ENCODE measurements at places on chromosomes 16 and 17. TPM values are rescaled to one million over a fixed set of nuclear protein-coding genes. Genes with fewer than 3 reads are reported as not detected.

CES1 gene
- total RNA-seq = 0.87 TPM

GAST gene
- total RNA-seq = not detected

FOXJ1 gene
- 0.07 TPM for total RNA-seq

TMC7 gene
- total RNA-seq = 1.5 TPM

FOXC2 gene
- total RNA-seq = 0.11 TPM

KRTAP16-1 gene
- total RNA-seq = not detected

HAS3 gene
- total RNA-seq = 0.38 TPM

TMEM238L gene
- not detected for total RNA-seq

MKS1 gene
- 27.0 TPM for total RNA-seq

GRCh38 chr17:49822829-49823228 is 25.0 kb downstream of the TAC4 start:
- DNase-seq = no peak
- H3K27me3 ChIP-seq = no peaks in the 10 kb centered on the region
- H3K4me3 ChIP-seq = no peak overlapping the region
- peaks cover 93% of the 10 kb centered on the region for H3K36me3 ChIP-seq
- H3K4me1 ChIP-seq = no peaks in the 10 kb centered on the region
- H3K27ac ChIP-seq = no peak overlapping the region

DNA sequence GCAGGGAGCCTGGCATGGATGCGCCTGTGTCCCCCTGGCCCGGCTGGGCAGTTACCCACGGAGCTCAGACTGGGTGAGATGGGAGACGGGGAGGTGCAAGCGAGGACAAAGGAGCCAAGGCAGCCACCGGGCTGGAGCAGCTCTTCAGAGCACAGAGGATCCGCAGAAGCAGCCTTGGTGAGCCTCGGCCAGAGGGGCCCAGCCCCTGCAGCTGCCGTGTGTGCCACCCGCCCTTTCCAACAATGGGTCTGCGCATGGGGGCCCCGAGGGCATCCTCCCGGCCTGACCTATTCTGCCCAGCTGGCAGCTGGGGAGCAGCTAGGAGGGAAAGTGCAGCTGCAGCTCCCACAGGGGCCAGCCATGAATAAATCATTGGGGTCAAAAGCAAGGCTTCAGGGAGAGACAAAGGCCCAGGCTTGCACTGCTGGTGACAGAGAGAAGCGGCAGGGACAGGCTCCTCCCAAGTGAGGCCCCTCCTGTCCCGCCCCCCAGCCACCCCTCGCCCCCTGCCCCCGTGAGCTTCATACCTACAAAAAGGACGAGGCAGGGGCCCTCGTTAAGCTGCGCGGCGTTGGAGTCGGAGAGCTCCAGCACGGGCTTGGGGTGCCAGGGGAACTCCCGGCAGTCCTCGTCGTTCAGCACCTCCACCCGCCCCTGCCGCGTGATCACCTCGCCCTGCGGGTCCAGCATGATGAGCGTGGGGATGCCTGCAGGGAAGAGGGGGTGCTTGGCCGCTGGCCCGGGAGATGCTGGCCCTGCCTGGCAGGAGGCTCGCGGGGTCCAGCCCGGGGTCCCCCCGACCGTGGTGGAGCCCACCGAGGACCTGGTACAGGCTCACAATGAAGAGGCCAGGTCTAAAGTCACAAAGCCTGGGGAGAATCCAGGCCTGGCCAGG is 22.6 kb downstream of the MRM3 start:
- peaks cover 64% of the 10 kb centered on the region for H3K27me3 ChIP-seq
- H3K4me1 ChIP-seq = peaks cover 4% of the 10 kb centered on the region
- DNase-seq = no peak
- no peaks in the 10 kb centered on the region for H3K36me3 ChIP-seq
- no peak overlapping the region for H3K4me3 ChIP-seq

DNA sequence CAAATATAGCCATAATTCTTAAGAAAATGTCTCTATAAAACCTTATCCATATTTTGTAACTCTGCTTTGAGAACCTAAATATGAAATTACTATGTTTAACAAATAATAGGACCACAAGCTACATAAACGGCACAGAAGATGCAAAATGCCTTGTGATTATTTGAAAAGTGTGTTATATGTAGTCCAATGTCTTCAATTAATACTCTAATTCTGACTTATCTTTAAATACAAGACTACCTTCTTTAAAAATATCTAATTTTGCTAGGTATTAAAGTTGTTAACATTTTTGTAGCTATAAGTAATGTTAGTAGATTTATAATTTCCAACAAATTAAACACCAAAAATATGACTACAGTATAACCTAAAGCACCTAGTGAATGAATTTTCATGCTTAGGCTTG is 17.0 kb downstream of the PSMD12 start:
- H3K27me3 ChIP-seq = no peaks in the 10 kb centered on the region
- no peak overlapping the region for H3K4me3 ChIP-seq
- no peaks in the 10 kb centered on the region for H3K4me1 ChIP-seq
- DNase-seq = no peak
- no peak overlapping the region for H3K27ac ChIP-seq
- H3K36me3 ChIP-seq = peaks cover 91% of the 10 kb centered on the region

GRCh38 chr17:36641331-36641876 is 40.0 kb downstream of the MRM1 start:
- no peak overlapping the region for H3K27ac ChIP-seq
- no peaks in the 10 kb centered on the region for H3K36me3 ChIP-seq
- no peak for DNase-seq
- peaks cover 57% of the 10 kb centered on the region for H3K27me3 ChIP-seq
- H3K4me1 ChIP-seq = peaks cover 10% of the 10 kb centered on the region

- no peaks in the 10 kb centered on the region for H3K36me3 ChIP-seq
- H3K4me1 ChIP-seq = no peaks in the 10 kb centered on the region
- DNase-seq = no peak
- H3K27ac ChIP-seq = no peak overlapping the region
- peaks cover 61% of the 10 kb centered on the region for H3K27me3 ChIP-seq
Observed at GRCh38 chr17:37742116-37742761, 2.6 kb downstream of the HNF1B start.

GRCh38 chr16:22191532-22192260 is 14.4 kb upstream of the EEF2K start:
- peak overlapping the region; percentile 96 for H3K27ac ChIP-seq
- H3K4me1 ChIP-seq = peaks cover 32% of the 10 kb centered on the region
- peak overlapping the region; percentile 57 for H3K4me3 ChIP-seq
- no peaks in the 10 kb centered on the region for H3K27me3 ChIP-seq
- DNase-seq = no peak
- H3K36me3 ChIP-seq = no peaks in the 10 kb centered on the region

GRCh38 chr16:58615280-58615679 is 14.3 kb downstream of the CNOT1 start:
- H3K4me3 ChIP-seq = no peak overlapping the region
- no peaks in the 10 kb centered on the region for H3K4me1 ChIP-seq
- no peak for DNase-seq
- no peaks in the 10 kb centered on the region for H3K27me3 ChIP-seq

DNA sequence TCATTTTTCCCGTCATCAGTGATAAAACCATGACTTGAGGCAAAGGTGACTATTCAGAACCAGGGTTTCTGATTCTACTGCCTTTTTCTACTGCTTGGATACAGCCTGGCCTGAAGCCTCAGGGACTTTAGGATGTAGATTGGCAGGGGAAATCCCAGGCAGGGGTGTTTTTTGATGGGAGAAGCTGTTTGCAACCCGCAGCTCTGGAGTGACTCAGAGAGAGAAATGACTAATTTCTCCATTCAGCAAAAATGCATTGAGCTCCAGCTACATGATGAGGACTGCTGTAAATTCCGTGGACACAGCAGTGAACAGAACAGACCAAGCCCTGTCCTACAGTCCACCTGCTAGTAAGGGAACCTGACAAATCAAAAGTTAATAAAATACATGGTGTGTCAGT is 560.6 kb downstream of the CDH13 start:
- H3K4me3 ChIP-seq = no peak overlapping the region
- no peak for DNase-seq
- H3K36me3 ChIP-seq = no peaks in the 10 kb centered on the region
- no peaks in the 10 kb centered on the region for H3K27me3 ChIP-seq
- no peak overlapping the region for H3K27ac ChIP-seq

GRCh38 chr17:12136646-12137045 is 116.0 kb downstream of the MAP2K4 start:
- H3K4me1 ChIP-seq = no peaks in the 10 kb centered on the region
- no peak for DNase-seq
- no peaks in the 10 kb centered on the region for H3K27me3 ChIP-seq

DNA sequence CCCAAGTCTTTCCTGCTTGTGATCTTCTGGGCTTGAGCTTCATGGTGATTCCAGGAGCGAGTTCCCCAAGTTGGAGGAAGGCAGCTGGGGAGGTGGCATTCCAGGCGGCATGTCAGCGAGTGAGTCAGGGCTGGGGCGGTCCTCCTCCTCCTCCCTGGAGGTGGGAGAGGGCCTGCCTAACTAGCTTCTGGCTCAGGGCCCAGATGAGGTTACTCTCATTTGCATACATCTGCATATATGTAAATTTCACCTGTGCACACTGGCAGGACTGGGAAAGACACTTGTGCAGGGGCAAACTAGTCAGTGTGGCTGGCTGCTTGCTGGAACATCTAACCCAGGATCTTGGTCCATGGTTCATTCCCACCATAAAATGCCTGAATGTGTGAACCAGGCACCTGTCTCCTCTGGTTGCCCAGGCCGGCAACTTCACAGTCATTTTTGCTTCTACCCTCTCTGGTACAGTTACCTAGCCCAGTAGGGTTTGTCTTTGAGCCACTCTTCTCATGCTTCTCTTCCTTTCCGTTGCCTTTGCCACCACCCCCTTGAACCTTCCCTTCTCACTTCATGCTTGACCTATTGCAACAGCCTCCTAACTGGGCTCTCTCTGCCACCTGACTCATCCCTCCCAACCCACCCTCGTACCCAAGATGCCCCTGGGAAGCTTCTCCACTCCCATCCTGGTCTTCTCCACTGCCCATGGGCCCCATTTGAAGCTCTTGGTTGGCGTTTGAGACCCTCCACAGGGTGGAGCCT is 9.6 kb upstream of the DLX4 start:
- H3K27ac ChIP-seq = no peak overlapping the region
- peaks cover 4% of the 10 kb centered on the region for H3K4me1 ChIP-seq
- H3K36me3 ChIP-seq = no peaks in the 10 kb centered on the region
- peaks cover 45% of the 10 kb centered on the region for H3K27me3 ChIP-seq

DNA sequence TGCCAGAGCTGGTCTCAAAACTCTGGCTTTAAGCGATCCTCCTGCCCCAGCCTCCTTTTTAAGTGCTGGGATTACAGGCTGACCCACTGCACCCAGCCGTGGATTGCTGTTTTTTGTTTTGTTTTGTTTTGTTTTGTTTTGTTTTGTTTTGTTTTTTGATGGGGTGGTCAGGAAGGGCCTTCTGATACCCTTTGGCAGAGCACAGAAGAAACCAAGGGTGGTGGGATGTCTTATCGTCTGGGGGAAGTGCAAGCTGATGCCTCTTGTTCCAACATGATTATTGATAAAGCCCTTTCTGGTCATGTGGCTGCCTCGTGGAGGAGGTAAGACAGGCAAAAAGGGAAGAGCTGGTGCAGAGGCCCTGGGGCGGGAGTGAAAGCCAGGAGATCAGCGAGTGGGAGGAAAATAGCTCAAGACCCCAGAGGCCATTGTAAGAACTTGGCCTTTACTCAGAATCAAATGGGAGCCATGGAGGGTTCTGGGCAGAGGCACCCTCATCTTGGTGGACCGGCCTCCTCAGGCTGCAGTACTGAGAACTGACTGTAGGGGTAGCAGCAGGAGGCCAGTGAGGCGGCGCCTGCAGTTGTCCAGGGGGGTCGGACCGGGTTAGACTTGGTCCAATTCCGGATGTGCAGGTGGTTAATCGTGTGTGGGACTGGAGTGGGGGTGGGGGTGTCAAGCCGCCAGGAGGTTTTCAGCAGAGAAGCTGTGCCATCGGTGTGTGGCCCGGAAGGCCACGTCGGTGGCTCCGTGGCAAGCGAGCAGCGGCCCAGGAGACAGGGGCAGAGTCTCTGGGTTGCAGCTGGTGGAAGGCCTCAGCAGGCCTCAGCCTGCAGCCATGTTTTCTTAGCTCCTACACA is 84.4 kb upstream of the GSE1 start:
- no peak overlapping the region for H3K4me3 ChIP-seq
- DNase-seq = peak; percentile 85
- peaks cover 55% of the 10 kb centered on the region for H3K4me1 ChIP-seq
- no peaks in the 10 kb centered on the region for H3K27me3 ChIP-seq
- peak overlapping the region; percentile 53 for H3K27ac ChIP-seq

GRCh38 chr17:49259663-49260010 is 29.1 kb upstream of the PHOSPHO1 start:
- peaks cover 4% of the 10 kb centered on the region for H3K4me1 ChIP-seq
- H3K27ac ChIP-seq = no peak overlapping the region
- peaks cover 23% of the 10 kb centered on the region for H3K27me3 ChIP-seq
- no peaks in the 10 kb centered on the region for H3K36me3 ChIP-seq

GRCh38 chr17:18257268-18257981 is 1.1 kb downstream of the FLII start:
- H3K4me1 ChIP-seq = peaks cover 18% of the 10 kb centered on the region
- no peaks in the 10 kb centered on the region for H3K27me3 ChIP-seq
- H3K36me3 ChIP-seq = peaks cover 28% of the 10 kb centered on the region
- DNase-seq = peak; percentile 46

DNA sequence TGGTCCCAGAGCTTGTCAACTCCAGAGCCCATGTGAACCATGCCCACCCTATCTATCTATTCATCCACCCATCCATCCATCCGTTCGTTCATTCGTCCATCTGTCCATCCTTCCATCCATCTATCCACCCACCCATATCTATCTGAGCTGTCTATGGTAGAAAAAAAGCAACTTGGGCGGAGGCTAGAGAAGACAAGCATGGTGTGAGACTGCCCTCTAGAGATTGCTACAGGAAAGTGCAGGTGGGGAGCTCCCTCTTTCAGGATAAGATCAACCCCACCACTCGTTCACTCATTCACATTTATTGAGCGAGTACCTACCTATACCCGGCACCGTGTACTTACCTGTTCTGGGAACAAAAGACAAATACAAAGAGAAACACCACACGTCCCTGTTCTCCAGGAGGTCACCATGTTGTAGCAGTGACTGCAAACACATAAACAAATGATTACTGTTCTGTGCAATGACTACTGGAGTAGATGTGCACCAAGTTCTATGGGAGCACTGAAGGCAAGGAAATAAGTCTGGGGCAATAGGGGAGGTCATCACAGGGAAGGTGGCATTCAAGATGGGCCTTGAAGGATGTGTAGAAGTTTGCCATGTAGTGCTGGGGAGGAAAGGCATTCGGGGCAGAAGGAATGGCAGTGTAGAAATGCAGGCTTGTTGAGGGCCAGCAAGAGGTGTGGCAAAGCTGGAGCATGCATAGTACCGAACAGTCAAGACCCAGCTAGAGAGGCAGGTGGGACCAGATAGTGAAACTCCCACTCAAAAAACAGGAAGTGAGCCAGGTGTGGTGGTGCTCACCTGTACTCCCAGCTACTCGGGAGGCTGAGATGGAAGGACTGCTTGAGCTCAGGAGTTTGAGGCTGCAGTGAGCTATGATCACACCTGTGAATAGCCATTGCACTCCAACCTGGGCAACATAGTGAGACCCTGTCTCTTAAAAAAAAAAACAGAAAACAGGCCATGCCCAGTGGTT is 13.4 kb upstream of the ATP5MC1 start:
- peaks cover 12% of the 10 kb centered on the region for H3K27me3 ChIP-seq
- H3K27ac ChIP-seq = no peak overlapping the region
- H3K4me1 ChIP-seq = 0 out of 3 replicates have a peak, but pooled peaks cover 3% of the 10 kb centered on the region
- no peak overlapping the region for H3K4me3 ChIP-seq
- DNase-seq = peak; percentile 90

- H3K36me3 ChIP-seq = peaks cover 23% of the 10 kb centered on the region
- DNase-seq = no peak
- no peak overlapping the region for H3K27ac ChIP-seq
- no peaks in the 10 kb centered on the region for H3K27me3 ChIP-seq
- H3K4me3 ChIP-seq = no peak overlapping the region
Observed at GRCh38 chr16:57424583-57424982, 20.0 kb downstream of the CCL17 start.
